ENCODE measurements at places on chromosomes 16 and 17.

- no peak for DNase-seq
Measured at GRCh38 chr17:80647746-80648145, 103.1 kb downstream of the RPTOR start.

- DNase-seq, result no peak
Measured at GRCh38 chr17:46783031-46783593, 35.4 kb downstream of the WNT3 start.

DNA sequence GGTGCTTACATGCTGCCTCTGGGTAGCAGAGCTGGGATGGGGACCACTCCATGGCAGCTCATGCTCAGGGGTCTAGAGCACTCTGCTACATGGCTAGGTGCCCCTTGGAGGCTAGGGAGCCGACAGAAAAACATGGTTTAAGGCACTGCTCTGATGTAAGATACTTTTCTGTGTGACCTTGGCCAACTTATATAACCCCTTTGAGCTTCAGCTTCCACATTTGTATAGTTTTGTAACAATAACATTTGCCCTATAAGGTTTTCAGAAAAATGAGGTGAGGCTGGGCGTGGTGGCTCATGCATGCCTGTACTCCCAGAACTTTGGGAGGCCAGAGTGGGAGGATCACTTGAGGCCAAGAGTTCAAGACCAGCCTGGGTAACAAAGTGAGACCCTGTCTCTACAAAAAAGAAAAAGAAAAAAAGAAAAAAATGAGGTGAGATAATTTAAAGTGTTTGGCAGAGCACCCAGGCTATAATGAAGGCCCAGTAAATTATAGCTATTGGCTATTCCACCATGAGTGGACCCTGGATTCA, 3.2 kb downstream of the CES4A start:
- no peak for DNase-seq

DNA sequence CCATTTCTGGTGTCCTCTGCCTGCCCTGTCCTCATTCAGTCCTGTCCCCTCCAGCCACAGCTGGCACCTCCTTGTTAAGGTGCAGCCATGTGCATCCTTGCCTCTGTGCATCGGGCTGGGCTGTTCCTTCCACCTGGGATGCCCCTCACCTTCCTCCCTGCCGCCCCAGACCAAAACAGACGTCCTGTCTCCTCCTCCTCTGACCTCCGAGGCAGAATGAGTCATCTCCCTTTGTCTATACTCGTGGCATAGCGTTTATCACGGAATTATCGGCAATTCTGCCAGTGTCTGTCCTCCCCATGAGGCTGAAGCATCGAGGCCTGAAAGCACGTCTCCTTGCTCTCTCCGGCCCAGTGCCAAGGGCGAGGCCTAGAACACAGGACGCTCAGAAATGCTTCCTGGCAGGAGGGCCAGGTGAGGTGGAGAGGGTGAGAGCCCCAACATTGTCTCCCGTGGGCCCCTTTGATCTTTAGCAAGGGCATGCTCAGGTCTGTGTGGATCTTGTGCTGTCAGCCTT, 4.6 kb downstream of the RAI1 start:
- no peak for DNase-seq

- DNase-seq, result no peak
Measured at GRCh38 chr17:28065706-28066105, 23.2 kb downstream of the NLK start.

GRCh38 chr16:15808071-15808470, 48.8 kb downstream of the MYH11 start:
- DNase-seq, result no peak

- no peak for DNase-seq
Measured at GRCh38 chr16:118857-119256, 19.6 kb downstream of the NPRL3 start.

- DNase-seq, result peak; percentile 53
Measured at GRCh38 chr17:45311760-45312476, 4.9 kb downstream of the MAP3K14 start.

DNA sequence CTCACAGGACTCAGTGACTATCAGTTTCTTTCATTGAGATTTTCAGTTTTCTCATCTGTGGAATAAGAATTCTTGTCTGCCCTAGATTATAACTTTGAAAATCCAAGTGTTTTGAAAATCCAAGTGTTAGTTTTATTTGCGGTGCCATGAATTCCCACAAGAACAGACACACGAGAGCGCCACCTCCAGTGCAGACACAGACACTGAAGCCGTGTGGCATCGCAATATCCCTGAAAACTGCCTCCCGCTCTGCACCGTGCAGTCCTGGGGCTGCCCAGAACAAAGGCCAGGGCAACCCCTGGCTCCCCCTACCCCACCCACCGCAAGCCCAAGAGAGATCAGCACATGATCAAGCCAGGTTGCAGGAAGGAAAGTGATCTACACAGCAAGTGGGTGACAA, 229.5 kb upstream of the ASIC2 start:
- no peak for DNase-seq

GRCh38 chr17:70169709-70170597, 621 bp downstream of the KCNJ2 start:
- no peak for DNase-seq

- no peak for DNase-seq
Measured at GRCh38 chr17:6862825-6863224, 31.3 kb upstream of the TEKT1 start.

- no peak for DNase-seq
Measured at GRCh38 chr17:73586921-73587602, 57.2 kb downstream of the SDK2 start.

- DNase-seq, result no peak
Measured at GRCh38 chr16:72924927-72925630, 122.8 kb downstream of the ZFHX3 start.

- peak; percentile 37 for DNase-seq
Measured at GRCh38 chr16:66274335-66275110, 92.0 kb upstream of the CDH5 start.

GRCh38 chr17:20992987-20993862, 49.6 kb downstream of the USP22 start:
- peak; percentile 92 for DNase-seq

- no peak for DNase-seq
Measured at GRCh38 chr16:12519986-12520385, 283.7 kb downstream of the CPPED1 start.

- no peak for DNase-seq
Measured at GRCh38 chr17:11109106-11109505, 131.9 kb upstream of the SHISA6 start.

DNA sequence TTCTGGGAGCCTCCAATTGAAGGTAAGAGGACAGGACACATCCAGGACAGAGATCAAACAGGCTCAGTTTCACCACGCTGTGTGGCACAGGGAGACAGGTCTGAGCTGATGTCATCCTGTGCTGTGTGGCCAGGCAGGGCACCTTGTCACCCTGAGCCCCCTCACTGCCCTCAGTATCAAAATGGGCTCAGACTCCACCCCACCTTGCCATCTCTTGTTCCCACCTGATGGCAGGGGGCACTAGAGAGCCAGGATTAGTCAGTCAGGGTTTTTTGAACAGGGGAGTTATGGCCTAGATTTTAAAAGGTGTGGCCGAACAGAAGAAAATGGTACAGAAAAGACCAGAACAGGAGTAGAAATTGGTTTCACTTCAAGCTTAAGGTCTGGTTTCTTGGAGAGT, 2.6 kb downstream of the KAT2A start:
- peak; percentile 59 for DNase-seq

GRCh38 chr17:81494626-81495377, 17.8 kb downstream of the ACTG1 start:
- DNase-seq, result no peak

DNA sequence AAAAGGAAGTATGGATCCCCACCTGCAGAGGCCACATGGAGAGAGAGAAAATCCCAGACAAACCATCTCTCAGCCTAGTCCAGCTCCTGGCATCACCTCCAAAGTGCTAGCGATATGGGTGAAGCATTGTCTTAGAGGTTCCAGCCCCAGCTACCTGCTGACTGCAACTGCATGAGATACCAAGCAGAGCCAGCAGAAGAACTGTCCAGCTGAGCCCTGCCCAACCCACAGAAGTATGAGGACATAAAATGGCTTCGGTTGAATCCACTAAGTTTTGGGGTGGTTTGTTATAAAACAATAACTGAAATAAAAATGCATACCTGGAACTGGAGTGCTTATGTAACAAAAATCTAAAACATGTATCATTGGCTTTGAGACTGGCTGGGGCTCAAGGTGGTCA, 20.4 kb upstream of the SLFN5 start:
- DNase-seq, result no peak

- no peak for DNase-seq
Measured at GRCh38 chr16:21084631-21085225, 65.9 kb downstream of the DNAH3 start.

GRCh38 chr16:78606545-78606944, 507.1 kb downstream of the WWOX start:
- DNase-seq, result no peak

- DNase-seq, result no peak
Measured at GRCh38 chr16:19861133-19861532, 23.5 kb downstream of the GPRC5B start.

DNA sequence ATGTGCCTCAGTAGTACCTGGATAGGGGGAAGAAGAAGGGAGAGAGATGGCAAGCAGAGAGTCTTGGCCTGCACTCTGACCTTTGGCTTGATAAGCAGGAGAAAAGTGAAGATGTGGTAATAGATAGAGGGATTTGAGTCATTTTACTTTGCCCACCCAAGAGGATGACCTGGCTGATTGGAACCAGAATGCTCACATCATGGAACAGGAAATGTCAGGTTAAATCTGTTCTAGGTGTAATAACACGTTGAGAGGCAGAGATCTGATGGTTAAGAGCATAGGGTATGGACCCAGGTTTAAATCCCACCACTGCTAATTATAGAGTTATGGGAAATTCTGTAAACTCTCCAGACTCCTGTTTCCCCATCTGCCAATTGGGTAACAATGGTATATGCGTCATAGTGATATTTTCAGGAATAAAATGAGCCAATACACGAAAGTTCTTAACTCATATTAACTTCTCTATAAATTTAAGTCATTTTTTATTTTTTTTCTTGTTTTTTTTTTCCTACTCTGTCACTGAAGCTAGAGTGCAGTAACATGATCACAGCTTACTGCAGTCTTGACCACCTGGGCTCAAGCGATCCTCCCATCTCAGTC, 8.1 kb upstream of the CCL18 start:
- DNase-seq, result no peak

DNA sequence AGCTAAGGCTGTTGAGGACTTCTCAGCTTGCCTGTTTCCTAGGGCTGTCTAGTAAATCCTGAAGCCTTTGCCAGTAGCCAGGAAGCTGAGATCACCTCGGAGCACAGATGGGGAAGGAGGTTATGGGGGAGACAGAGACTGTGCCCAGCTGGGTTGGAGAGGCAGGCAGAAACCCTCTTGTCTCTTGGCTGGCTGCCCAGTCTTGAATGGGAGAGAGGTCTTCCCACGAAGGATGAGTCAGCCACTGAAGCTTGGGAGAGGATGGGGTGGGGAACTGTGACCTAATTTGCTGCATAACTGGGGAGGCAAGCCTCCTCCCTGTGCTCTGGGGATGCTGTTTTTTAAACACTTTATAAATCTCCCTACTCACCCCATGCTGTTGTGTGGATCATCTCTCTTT, 69.8 kb downstream of the SHISA9 start:
- DNase-seq, result no peak

- no peak for DNase-seq
Measured at GRCh38 chr17:5135726-5136579, 20.1 kb downstream of the USP6 start.

DNA sequence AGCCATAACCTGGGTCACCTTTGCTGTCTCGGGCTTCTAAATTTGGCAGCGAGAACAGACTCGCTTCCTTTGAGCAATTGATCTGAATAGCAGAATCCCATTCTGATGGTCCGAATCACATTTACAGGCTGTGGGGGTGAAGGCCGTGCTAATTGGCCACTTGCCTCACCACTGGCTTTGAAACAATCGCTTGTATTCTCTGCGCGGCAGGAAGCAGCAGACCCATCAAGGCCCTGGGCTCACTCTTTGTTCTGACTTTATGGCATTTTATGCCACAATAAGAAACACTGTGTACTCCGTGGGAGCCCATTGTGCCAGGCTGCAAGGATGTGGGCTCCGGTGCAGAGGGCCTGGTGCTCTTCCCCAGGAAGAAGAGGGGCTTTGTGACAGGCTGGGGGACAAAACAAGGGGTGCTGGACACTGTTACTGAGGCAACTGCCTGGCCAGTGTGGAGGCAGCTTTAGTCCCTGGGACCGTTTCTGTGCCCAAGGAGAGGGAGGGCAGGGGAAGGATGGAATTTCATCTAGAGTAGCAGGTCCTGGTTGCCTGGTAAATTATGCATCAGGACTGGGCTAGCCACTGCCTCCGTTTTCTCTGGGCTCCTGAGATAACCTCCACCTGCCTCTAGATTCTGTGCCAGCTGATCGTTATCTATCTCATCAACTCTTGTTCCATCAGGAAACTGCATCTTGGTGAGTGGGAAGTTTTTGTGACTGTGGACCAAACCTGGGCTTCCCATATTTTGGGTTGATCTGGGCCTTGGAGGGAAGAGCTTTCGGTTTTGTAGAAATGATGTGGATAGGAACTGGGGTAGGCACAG, 78.5 kb downstream of the MRC2 start:
- no peak for DNase-seq

DNA sequence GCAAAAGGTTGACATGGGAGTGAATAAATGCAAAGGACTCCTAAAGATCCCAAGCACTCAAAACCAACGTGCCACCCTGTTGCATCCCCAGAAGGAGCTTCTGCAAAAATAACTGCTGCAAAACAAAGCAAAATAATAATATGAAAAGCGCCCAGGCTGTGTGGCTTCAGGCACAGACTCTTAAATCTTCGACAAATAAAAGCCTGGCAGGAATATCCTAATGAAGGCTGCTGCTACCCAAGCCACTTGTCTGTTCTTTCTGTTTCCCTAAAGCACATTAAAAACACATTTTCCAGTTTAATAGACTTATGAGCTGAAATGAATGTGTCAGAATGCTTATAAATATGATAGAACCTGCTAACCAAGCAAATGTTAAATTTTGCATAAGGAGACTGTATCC, 154.0 kb downstream of the SLC39A11 start:
- no peak for DNase-seq

DNA sequence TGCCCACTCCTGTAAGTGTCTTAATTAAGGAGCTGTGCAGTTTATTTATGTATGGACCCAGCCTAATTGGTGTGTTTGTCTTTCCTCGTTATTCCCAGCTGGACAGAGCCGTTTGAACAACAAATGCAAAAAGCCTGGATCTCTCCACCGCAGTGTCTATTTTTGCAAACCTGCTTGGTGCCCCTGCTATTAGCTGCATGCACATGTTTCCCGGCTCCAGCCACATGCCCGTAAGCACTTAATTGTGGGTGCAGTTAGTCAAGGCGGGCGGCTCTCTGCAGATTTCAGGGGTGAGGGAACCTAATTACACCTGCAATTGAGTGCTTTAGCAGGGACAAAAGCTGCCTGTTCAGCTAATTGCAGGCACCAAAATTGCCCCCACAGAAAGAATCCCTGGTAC, 74.0 kb upstream of the GSE1 start:
- DNase-seq, result no peak

GRCh38 chr17:74671031-74671771, 41.5 kb downstream of the CD300LF start:
- peak; percentile 55 for DNase-seq

DNA sequence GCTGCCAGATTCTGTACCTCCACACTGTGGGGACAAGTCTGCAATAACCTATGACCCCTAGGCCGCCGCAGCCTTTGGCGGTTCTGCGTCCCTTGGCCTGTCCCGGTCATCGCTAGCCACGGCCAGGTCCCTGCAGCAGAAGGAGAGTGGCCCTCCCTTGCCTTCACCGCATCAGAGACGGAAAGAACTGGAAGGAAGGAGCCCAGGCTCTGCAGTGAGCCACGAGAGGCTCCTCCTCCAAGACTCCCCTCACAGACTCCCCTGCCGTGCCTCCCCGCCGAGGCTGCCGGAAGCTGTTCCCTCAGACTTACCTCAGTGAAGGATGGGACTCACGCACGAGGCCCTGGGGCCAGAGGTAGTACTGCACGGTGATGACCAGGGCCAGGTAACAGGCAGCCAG, 11.0 kb downstream of the SLC38A8 start:
- no peak for DNase-seq
